ENCODE measurements at places on chromosomes 16 and 17.
A peak's percentile ranks its signal among the peaks of the same experiment; 100 is the strongest.

GRCh38 chr17:2043785-2044184, 2.0 kb downstream of the OVCA2 start:
- no peak for DNase-seq

- peak; percentile 78 for DNase-seq
Measured at GRCh38 chr16:12061336-12062055, 85.0 kb downstream of the SNX29 start.

GRCh38 chr17:19470530-19471261, 59.7 kb downstream of the RNF112 start:
- DNase-seq, result peak; percentile 94

DNA sequence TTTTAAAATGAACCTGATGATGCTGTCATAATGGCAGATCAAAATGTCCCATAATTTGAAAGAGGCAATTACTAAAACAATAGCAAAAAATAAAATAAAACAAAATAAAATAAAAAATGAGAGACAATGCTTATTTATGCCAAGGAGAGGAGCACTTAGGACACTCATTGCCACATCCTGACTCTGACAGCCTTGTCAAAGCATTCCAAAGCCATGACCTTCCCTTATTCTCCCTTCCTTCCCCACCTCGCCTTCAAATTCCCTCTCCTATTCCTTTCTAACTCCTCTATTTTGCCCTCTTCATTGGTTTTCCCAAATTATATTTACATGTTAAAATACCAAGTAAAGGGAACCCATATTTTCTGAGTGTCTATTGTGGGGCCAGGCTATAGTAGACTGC, 220.0 kb downstream of the CDH13 start:
- DNase-seq, result no peak

DNA sequence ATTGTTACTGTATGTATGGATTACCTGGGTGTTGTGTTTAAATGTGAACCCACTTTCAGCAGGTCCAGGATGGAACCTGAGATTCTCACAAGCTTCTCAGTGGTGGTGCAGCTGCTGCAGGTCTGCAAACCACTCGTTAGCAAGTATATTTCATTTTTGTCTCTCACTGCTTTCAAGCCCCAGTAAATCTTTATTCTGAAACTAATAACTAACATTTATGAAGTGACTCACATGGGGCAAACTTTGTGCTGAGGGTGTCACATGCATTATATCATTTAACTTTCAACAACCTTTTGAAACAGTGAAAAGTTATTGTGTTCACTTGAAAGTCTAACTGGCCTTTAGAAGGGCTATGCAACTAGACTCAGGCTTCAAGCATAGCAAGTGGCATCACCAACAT, 98.9 kb upstream of the DYNLRB2 start:
- DNase-seq, result no peak

GRCh38 chr16:17358846-17359245, 111.9 kb downstream of the XYLT1 start:
- no peak for DNase-seq

- no peak for DNase-seq
Measured at GRCh38 chr16:70692873-70693671, 7.2 kb upstream of the MTSS2 start.

DNA sequence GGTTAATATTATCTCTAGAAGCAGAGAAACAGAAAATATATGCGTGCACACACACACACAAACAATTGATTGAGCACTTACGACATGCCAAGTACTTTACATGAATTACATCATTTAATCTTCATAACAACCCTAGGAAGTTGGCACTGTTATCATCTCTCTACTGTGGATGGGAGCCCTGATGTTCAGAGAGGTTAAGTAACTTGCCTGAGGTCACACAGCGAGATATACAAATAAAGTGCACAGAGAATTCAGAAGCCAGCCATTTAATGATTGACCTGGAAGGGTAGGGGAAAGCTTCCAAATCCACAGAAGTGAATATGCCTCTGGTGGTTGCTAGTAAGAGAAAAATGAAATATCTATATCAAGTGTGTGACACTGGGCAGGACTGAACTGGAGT, 37.5 kb upstream of the GPR139 start:
- DNase-seq, result no peak

- DNase-seq, result no peak
Measured at GRCh38 chr17:50928646-50929045, 62.5 kb upstream of the TOB1 start.

DNA sequence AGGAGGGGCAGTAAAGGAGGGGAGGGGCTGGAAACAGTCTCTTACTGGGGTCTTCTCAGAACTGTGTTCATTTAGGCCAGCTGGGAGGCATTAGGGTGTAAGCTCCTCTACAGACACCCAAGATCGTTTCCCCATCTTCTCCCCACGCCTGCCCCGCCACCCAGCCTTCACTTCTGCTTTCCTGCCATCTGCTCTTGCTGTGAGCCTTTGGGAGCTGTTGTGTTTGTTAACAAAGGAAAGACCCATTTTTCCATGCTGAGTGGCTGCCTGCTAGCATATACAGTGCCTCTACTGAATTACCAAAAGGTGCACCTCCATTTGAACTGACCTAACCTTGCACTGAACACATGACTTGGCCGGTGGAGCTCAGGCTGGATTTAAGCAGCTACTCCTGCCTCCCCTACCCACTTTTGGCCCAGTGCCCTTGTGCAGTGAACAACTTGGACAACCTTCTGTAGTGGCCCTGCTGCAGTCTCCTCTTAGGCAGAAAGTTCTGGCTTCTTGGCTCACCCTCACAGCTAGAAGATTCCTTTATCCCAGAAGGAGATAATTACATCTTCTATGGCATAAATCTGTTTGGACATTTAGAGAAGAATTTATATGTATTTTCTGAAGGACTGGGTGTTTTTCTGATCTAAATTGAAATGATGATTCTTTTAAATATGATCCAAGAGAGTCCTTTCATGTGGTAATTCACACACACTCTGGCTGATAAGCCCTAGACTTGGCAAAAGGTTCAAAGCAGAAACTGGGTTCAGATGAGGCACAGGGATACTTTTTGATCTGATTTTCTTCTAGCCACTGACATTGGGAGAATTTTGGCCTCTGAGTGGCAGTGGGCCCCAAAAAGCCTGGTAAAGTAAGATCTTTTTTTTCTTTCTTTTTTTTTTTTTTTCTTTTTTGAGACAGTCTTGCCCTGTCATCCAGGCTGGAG, 81.9 kb upstream of the HNF1B start:
- no peak for DNase-seq

DNA sequence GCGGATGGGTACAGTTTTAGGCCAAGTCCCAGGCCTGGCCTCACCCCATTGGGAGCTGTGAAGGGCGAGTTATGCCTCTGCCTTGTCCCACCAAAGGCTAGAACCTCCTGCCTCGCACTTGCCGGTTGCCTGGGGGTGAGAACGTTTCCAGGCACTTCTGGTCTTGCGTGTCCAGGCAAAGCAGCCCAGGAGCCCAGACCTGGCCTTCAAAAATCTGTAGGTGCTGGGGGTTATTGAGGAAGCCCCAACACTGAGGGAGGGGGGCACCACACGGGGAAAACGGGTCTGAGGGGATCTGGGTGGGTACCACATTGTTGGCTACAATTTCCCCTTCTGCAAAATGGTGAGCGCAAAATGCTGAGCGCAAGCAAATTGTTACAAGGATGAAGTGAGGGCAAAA, 12.2 kb upstream of the ATP2C2 start:
- DNase-seq, result no peak

DNA sequence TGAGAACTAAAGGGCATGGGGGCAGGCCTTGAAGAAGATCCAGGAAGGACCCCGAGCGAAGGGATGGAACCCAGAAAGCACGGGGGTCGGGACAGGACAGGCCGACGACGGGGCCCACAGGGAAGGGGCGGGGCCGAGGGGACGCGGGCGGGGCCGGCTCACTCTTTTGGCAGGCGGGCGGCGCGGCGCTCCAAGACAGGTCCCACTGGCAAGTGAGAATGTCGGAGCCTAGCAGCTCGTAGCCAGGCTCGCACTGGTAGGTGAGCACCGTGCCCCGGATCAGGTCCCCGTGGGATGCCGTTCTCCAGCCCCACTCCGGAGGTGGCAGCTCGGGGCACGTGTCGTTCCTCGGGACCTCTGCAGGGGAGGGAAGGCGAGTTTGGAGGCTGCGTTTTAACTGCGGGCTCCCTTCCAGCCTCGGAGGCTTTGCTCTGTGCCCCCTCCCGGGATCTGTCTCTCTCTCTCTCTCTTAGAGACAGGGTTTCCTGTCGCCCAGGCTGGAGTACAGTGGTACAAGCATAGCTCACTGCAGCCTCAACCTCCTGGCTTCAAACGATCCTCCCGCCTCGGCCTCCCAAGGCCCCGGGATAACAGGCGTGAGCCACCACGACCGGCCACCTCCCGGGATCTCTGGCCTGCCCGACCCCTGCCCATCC, 13.7 kb upstream of the CDIPT start:
- DNase-seq, result no peak

- DNase-seq, result peak; percentile 93
Measured at GRCh38 chr17:38867968-38868816, 1.7 kb upstream of the LASP1 start.

DNA sequence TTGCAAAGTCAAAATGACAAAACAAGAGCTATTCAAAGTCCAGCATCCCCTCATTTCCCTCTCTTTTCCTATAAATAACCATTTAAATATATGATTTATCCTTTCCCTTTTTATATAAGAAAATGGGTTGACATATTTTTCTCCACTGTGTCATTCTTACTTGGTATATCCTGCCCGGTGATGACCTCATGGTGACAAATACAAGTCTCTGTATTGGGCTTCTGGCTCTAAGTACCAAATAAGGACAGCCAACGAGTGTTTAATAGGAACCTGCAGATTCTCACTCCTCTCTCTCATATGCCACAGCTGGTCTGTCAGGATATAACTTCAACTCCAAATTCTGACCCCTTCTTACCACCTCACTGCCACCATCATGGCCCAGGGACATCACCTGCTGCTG, 25.5 kb upstream of the CBLN1 start:
- no peak for DNase-seq

DNA sequence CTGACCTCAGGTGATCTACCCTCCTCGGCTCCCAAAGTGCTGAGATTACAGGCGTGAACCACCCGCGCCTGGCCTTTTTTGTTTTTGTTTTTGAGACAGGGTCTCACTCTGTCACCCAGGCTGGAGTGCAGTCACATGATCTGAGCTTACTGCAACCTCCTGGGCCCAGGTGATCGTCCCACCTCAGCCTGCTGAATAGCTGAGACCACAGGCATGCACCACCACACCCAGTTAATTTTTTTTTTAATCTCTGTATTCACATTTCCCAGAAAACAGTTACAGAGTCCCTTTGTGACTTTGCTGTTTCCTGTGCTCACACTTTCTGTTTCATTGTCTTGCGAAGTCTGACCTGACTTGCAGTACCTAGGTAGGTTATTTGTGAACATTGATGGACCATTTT, 2.7 kb downstream of the CLUAP1 start:
- peak; percentile 60 for DNase-seq

DNA sequence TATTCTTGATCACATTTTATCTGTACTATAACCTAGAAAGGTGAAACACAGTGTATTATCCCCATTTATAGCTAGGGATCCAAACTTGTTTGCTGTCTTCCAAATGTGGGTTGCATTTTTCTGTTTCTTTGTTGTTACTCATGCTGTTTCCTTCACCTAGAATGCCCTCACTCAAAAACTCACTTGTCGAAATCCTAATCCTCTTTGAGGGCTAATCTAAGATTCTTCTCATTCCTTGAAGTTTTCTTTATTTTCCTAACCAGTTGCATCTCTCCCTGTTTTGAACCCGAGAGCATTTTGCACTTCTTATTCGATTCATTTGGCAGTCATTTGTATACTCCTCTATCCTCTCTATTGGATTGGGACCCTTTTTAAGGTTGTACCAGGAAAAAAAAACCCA, 9.6 kb downstream of the CALCOCO2 start:
- no peak for DNase-seq
